NCI-H1048 (cell line): ENCODE measurements at places on chromosomes 2 and 18.

GRCh38 chr2:205531072-205531471 lies 151.2 kb upstream of the NRP2 start:
- DNase-seq: no peak

DNA sequence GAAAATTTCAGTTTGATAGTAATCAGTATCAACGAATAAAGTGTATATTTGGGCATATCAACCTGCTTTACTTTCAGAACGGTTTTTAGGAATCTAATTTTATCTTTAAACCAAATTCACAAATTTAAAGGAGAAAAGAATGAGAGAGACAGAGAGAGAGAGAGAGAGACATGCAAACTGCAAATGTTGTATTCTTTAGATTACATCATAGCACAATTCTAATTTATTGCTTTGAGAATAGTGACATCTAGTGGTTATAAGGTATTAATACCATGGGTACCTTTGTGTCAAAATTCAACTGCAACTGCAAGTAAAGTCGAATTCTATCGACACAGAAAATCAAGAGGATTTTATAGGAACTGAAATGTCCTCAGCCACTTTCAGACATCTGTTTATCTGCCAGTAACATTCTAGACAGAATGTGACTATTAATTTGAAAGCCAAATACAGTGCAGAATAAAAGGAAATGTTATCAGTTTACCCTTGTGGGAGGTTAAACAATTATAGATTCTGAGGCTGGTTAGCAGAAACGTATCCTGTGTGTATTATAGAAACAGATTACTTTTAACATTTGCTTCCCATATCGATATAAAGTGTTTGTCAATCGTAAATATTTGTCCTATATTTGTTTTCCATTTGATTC lies 529.8 kb upstream of the VRK2 start:
- peak; percentile 33 for DNase-seq

- DNase-seq: no peak
These were observed 32.2 kb upstream of the GLI2 start for GRCh38 chr2:120703330-120703994.

GRCh38 chr18:49767111-49768050 lies 46.0 kb downstream of the ACAA2 start:
- DNase-seq: no peak

DNA sequence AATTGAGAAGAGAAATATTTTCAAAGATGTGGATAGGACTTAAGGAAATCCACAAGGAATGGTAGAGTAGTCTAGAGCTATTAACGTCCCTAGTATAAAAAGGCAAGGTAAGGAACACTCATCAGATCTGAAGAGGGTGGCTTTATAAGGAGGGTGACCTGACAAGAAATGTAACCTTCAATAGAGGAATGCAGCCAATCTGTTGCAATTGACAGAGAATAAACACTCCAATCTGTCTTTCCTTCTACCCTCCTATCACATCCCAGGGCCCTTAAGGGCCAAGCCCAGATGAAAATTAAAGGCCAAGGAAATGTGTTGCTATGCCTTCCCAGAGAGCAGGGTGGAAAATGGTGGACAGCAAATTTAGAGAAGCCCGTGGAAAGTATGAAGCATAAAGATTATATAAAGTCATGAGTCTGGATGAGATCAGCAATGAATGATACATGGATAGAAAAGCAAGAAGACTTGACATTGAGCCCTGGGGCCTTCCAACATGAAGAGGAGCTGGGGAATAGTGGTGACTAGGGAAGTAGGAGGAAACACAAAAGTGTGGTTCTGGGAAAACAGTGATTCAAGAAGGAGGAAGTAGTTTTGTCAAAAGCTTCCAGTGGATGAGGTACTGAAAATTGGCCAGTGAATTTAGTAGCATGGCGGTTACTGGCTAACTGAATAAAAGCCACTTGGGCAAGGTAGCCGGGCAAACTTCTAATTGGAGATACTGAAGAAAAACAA lies 270.6 kb upstream of the TANK start:
- DNase-seq: no peak

DNA sequence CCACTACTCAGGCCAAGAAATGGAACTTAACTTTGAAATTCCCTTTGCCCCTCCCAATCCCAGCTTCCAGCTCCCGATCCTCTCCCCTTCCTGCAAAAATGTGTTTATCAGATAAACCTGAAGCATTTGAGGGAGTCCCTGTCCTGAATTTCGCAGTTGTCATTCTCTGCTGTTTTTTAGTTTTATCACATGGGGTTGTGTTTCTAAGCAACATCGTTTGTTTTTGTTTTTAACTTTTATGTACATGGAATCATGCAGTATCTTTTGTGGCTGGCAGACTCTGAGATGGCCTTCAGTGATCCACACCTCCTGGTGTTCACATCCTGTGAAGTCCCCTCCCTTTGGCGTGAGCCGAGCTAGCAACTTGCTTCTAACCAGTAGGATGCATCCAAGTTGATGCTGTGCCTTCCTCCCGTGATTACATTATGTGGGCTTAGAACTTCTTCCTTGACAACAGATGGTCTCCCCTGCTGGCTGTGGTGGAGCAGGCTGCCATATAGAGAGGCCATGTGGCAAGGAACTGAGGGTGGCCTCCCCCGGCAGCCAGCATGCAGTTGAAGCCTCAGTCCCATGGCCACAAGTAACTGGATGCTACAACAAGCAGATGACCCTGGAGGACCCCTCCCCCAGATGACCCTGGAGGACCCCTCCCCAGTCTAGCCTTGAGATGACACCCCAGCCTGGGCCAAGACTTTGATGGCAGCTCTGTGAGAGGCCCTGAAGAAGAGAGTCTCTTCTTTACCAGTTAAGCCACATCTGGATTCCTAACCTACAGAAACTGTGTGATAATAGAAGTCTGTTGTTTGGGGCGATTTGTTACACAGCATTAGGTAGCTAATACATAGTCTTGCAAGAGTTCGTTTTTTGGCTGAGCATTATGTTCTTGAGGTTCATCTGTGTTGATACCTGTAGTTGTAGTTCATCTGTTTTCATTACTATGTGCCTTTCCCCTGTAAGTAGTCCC lies 27.7 kb downstream of the SH3BP4 start:
- no peak for DNase-seq

GRCh38 chr2:2842466-2842865 lies 511.4 kb upstream of the MYT1L start:
- no peak for DNase-seq

DNA sequence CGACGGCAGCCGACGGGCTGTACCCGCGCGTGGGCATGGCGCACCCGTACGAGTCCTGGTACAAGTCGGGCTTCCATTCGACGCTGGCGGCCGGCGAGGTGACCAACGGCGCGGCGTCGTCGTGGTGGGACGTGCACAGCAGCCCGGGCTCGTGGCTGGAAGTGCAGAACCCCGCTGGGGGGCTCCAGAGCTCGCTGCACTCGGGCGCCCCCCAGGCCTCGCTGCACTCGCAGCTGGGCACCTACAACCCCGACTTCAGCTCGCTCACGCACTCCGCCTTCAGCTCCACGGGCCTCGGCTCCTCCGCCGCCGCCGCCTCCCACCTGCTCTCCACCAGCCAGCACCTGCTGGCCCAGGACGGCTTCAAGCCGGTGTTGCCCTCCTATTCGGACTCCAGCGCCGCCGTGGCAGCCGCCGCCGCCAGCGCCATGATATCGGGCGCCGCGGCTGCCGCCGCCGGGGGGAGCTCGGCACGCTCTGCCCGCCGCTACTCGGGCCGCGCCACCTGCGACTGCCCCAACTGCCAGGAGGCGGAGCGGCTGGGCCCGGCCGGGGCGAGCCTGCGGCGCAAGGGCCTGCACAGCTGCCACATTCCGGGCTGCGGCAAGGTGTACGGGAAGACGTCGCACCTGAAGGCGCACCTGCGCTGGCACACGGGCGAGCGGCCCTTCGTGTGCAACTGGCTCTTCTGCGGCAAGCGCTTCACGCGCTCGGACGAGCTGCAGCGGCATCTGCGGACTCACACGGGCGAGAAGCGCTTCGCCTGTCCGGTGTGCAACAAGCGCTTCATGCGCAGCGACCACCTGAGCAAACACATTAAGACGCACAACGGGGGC lies 2.0 kb downstream of the SP9 start:
- DNase-seq: no peak
